ENCODE measurements at places on chromosomes 5 and 9.
A peak's percentile ranks its signal among the peaks of the same experiment; 100 is the strongest.

GRCh38 chr5:14723701-14724132 is 59.2 kb downstream of the OTULIN start:
- no peak for DNase-seq

- DNase-seq: peak; percentile 51
Observed at GRCh38 chr5:117189784-117190183, 615.2 kb upstream of the SEMA6A start.

DNA sequence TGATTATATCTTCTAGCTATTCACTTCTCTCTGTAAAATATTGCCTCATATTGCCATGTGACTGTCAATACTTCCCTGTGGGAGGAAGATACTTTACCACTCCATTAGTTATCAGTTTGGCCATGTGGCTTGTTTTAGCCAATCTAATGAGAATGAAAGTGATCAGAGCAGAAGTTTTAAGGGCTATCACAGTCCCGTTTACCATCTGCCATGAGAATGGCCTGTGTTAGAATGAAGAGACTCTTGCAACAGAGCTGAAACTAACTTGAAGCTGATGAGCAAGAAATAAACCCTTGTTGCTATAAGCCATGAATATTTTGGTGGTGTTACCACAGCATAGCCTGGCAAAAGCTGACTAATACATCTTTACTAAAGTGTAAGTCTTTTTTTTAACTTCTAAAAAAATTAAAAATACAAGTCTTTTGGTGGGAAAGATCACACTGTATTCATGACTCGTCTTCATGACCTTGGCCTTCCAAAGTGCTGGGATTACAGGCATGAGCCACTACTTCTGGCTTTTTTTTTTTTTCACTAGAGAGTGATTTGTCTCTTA is 68.0 kb upstream of the CTNNA1 start:
- no peak for DNase-seq

- no peak for DNase-seq
Observed at GRCh38 chr5:17282283-17283120, 65.1 kb downstream of the BASP1 start.

GRCh38 chr5:52769061-52769460 is 18.7 kb upstream of the ITGA1 start:
- no peak for DNase-seq

DNA sequence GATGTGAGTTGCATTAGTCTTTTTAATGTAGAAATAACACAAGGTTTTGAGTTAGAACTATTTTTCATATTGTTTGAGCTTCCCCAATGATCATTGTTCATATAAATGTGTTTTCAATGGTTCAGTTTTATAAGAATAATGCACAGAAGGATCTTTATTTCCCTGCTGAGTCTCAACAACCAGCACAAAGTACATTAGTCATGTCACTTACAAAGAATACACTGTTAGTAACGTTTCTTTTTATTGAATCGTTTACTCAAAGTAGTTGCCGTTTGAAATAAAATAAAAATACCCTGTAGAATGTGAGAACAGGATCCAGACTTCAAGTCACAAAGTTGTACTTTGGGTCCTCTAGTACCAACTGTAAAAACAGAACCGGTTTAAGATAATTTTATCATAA is 41.5 kb downstream of the ERCC8 start:
- no peak for DNase-seq

GRCh38 chr9:4689687-4690104 is 10.3 kb downstream of the CDC37L1 start:
- DNase-seq: no peak

DNA sequence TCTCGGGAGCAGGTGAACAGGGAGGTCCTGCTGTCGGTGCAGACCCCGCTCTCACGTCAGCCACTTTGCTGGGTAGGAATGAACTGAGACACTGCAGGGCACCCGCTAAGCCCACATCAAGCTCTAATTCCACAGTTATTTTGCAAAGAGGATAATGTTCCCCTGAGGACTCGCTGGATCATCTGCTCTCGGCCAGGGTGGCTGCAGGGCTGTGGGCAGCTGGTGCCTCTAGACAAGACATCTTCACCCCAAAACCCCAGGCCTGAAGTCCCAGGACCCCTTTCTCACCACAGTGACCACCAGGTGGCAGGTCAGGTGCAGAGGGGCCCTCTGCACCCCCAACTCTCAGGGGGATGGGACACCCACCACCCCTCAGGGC is 135.1 kb upstream of the PPP1R26 start:
- no peak for DNase-seq

- no peak for DNase-seq
Observed at GRCh38 chr5:116045821-116046220, 13.5 kb downstream of the ARL14EPL start.

GRCh38 chr9:79481846-79482477 is 89.8 kb upstream of the TLE4 start:
- no peak for DNase-seq

DNA sequence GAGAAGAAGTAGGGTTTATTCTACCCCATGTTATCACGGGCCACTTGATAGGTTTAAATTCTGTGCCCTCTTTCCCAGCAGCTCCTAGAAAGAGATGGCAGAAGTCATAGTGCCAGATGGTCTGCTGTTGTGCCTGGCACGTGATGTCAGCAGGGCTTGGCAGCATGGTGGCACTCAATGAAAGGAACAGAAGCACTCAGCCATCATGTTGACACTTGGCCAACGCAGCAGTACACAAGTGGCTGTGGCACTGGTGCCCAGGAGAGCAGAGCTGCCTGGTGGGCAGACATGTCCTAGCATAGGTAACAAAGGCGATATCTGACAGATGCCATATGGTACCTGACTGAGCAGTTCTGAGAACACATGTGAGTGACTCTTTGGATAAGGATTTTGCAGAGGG is 796.4 kb upstream of the ACO1 start:
- no peak for DNase-seq

- DNase-seq: no peak
Observed at GRCh38 chr9:86217076-86217755, 42.2 kb downstream of the C9orf153 start.

DNA sequence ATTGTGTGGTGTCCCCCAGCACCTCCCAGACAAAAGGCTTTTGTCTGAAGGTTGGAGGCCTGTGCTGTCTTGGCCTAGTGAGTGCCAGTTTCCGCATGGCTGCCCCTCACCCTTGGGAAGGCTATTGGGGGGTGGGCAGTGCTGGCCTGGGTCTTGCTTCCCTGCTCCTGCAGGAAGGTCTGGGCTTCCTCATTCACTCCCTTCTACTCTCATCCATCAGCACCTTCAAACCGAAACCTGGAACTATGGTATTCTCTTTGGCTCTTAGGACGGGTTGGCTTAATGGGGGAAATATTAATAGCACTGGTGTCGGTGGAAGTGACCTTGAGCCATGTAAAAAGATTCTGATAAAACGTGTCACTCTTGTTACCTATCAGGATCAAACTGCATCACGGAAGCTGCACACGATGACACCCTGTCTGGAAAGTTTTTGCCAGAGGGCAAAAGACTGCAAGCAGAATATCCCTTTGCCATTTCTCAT is 34.0 kb upstream of the GLRX start:
- no peak for DNase-seq

DNA sequence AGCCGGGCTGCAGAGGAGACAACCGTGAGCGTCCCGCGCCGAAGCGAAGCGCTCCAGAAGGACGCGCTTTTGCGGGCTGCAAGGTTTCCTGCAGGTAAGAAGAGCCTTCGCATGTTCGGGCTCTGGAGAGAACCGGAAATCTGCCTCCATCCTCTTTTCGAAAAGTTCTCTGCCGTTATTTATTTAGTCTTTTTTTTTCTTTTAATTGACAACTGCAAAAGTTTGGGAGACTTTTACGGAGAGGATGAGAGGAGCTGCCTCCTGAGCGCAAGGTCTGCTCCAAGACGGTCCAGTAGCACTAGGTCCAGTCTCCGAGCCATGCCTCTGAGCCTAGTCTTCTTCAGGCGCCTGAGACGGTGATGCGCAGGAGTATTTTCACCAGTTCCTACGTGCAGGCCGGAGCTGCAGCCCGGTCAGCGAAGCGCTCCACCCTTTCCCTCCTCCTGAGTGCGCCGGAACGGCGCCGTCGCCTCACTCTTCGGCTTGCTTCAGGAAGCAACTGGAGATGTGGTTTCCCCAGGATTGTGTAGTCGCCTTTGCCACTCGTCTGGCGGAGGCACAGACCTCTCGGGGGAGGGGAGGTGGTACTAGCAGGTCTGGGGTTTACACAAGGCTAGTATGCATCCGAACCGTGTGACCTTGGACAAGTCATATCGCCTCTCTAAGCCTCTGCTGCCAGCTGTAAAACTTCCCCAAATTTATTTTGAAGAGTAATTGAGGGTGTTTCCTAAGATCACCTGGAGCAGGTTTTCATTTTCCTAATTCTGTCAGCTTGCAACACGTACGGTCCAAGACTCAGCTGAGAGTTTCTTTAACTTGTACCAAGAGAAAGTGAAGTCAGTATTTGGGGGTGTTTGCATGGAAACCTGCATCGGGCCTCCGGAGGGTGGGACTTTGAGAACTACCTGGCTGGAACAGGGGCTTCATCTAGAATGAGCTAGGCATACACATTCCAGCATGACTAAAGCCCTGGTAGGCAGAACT is 4.5 kb downstream of the POU4F3 start:
- no peak for DNase-seq

GRCh38 chr5:43567967-43568366 is 11.1 kb upstream of the PAIP1 start:
- no peak for DNase-seq

DNA sequence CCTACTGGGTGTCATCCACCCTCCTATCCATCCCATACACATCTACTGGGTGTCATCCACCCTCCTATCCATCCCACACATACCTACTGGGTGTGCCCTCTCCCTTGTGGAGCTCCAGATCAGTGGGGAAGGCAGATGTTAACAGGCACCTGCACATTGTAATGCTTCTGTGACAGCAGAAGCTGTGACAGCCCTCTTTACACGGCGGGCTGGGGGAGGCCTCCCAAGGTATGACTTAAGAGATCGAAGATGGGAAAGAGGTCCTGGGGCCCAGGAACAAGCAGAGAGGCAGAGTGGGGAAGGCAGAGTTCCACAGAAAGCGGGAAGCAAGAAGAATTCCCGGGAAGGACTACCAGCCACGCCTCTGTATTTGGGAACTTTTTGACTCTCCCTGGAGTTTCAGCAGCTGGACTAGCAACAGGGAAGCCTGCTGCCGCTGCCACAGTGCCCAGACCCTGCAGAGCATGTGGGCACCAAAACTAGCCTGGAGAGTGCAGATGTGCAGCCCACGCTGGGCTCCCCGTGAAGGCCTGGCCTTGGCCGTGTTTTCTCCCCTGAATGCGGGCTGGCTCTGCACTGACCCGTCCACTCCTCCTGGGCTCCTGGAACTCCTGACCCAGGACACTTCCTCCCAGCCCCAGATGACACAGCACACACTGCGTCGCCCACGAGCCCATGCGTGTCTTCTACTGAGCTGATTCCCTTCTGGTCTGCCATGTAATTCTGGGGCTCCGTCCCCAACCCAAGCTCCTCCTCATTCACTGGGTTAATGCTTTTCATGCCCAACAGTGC is 9.3 kb downstream of the TOR1A start:
- no peak for DNase-seq
